ENCODE measurements at places on chromosomes 16 and 17.

GRCh38 chr17:64788286-64789060 is 126.4 kb upstream of the SMURF2 start:
- no peak for DNase-seq

GRCh38 chr17:1644493-1645206 is 882 bp downstream of the SCARF1 start:
- peak; percentile 34 for DNase-seq

DNA sequence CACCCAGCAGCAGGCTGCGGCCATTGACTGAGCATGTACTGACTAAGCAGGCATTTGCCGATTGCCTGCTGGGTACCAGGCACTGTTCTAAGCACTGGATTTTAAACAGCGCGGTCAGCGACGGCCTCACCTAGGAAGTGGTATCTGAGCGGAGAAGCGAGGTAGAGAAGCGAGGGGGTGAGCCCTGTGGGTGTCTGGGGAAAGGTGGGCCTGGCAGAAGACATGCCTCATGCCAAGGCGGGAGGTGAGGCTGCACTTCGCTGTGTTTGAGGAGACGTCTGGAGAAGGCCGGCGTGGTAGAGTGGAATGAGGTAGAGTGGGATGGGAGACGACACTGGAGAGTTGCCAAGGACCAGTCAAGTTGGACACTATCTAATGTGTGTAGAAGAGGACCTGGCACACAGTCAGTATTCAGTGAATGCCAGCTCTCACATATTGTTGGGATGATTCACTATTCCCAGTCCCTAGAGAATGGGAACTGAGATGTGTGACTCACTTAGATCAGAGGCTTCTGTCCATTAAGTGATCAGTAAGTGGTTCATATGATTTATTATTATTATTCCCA is 14.4 kb downstream of the SYCE1L start:
- DNase-seq = no peak

DNA sequence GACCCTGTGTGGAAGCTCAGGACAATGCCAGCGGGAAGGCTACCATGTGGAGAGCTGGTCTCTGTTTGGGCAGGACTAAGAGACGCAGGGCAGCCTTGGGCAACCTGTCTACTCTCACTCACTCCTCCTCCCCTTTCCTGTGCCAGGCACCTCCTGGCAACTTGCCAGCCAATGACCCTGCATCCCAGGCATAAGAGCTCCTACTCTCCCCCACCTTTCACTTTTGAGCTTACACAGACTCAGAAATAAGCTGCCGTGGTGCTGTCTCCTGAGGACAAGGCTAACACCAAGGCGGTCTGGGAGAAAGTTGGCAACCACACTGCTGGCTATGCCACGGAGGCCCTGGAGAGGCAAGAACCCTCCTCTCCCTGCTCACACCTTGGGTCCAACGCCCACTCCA is 2.6 kb downstream of the HBM start:
- DNase-seq = no peak

DNA sequence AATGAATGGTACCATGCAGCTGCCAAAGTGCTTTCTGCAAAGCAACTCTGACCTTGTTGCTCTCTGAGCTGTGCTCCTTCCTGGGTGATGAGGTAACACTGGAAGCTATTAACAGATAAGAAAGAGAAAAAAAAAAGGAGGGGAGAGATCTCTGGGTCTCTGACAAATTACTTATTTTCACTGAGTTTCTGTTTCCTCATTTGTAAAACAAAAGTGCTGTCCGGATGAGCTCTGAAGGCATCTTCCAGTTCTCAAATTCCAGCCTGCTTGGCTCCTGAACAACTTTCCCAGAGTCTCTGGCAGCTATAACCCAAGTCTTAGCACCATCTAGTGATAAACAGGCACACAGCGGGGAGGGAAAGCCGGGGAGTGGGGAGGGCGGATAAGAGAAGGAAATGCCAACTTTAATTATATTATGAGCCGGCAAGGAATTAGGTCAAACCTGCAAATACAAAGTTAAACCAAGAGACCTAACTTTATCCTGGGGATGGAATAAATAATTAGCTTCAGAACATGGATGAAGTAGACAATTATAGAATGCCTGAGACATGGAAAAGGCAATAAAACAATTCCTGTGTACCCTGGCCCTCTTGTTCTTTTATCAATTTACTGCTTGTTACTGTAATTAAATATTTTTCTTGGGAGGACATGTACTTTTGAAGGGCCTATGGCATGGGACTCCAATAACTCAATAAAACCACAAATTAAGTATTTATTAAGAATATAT is 61.3 kb upstream of the KIFC3 start:
- no peak for DNase-seq

DNA sequence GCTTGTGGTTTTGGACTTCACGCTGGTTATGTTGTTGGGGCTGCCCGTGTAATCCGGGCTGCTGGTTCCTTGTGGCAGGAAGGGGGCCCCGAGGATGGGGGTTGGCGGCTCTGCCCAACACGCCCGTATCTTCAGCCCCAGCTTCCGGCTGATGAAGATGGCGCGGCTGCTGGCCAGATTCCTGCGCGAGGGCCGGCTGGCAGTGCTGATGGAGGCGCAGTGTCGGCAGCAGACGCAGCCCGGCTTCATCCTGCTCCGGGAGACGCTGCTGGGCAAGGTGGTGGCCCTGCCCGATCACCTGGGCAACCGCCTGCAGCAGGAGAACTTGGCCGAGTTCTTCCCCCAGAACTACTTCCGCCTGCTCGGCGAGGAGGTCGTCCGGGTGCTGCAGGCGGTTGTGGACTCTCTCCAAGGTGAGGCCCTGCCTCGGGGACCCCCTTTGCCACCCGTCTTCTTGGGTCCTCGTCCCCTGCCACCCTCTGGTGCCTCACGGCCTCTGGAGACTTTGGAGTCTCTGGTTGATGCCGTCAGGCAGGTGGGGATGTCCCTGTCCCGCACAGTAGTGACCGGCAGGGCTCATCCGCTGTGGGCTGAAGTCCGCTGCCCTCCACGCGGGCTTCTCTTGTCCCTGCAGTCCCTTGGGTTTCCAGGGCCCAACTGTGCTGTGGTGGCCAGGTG is 2.2 kb downstream of the TELO2 start:
- DNase-seq = no peak

DNA sequence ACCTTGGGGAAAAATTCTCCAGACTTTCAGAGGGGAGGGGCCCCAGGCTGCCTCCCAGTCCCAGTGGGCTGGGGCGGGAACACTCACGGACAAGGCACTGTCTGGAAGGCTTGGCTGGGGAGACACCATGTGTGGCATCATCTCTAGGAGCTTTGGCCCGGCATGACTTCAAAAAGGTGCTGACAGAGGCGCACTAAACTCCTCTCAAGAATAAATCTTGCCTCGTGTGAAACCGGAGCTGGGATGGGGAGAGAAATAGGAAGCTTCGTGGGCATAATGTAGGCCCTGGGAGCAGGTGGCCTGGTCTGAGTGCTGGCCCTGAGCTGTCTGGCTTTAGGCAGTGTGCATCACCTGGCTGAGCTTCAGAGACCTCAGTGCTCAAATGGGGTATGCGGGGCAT is 5.7 kb downstream of the WSCD1 start:
- DNase-seq = no peak

- DNase-seq = no peak
These were observed 190.9 kb upstream of the CDH5 start for GRCh38 chr16:66175636-66176035.

GRCh38 chr17:34399725-34400124 is 36.7 kb upstream of the CCL1 start:
- DNase-seq = no peak

DNA sequence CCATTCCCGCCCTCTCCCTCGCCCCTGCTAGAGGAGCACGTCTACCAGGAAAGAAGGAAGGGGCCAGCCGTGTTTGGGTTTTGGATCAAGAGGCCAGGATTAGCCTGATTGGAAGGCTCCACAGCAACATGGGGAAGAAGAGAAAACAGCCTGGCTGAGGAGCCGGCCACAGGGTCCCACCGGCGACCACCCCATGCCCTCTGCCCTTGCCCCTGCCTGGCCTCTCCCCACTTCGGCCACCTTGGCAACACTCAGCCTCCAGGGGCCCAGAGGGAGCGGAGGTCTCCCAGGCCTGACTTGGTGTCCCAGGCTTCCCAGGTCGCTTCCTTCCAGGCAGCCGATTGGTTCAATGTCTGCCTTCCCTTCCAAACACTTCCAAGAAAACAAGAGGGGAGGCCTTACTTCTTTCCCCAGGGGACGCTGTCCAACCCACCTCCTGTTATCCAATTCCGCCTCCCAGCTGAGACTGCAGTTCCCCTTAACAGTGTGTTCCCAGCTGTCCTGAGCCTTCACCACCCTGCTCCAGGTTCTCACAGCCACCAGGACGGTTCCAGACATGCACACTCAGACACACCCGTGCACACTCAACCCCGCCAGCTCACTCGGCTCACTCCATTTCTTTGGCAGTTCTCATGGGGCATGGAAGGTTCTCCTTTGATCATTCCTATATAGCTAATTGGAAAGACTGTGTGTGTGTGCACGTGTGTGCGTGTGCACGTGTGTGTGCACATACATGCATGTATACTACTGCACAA is 65.4 kb downstream of the RBFOX3 start:
- no peak for DNase-seq

- no peak for DNase-seq
These were observed 118.1 kb downstream of the FTO start for GRCh38 chr16:53821957-53822625.

DNA sequence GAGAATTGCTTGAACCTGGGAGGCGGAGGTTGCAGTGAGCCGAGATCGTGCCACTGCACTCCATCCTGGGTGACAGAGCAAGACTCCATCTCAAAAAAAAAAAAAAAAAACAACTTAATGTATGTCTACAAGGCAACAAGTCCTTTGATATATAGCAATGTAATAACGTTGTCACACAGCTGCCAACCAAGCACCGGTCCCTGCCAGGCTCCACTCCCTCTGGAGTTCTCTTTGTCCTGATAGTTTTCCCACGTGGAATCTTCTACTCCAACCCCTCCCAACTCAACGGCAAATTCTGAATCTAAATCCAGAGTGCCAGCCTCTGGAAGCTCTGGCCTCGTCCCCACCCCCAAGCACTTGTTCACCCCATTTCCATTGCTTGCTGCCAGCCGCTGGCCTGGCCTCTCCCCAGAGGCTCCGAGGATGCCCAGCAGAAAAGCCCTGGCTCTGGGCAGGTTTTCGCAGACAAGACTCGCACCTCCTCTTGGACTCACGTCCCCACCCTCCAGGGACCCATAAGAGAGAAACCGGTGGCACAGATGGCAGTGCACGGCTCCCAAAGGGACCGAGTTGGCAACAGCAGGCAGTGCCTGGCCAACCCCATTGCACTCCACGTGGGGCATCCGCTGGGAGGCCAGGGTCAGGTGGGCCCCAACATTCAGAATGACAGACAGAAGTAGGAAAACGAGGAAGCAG is 15.9 kb upstream of the CBX2 start:
- no peak for DNase-seq

DNA sequence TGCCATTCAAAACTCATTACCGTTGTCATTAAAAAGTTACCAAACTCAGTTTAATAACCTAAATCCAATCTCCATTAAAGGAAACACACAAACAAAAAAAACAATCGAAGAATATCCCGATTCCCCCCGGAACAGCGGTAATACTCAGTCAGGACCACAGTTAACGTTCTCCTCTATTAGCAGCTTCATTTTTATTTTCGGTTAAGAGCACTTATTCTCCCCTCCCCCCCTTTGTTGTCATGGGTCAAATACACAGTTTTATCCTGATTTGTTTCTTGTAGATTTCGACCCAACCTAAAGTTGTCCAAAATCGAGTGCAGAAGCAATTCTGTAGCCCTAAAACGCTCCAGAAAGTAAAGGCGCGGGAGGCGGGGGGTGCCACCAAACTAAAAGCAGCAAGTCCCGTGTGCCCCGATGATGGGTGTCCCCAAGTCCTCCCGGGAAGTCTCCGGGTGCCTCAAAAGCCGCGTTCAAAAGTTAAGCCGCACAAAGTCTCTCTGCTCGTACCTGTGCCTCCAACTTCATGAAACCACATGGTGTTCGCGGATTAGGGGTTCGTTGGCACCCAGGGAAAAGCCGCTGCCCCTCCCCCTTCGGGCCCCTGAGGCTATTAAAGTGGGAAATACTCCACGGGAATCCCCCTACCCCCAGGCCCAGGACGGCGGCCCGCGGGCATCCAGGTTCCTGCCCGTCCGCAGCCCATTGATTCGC is 996 bp downstream of the SUMO2 start:
- DNase-seq = peak; percentile 30

DNA sequence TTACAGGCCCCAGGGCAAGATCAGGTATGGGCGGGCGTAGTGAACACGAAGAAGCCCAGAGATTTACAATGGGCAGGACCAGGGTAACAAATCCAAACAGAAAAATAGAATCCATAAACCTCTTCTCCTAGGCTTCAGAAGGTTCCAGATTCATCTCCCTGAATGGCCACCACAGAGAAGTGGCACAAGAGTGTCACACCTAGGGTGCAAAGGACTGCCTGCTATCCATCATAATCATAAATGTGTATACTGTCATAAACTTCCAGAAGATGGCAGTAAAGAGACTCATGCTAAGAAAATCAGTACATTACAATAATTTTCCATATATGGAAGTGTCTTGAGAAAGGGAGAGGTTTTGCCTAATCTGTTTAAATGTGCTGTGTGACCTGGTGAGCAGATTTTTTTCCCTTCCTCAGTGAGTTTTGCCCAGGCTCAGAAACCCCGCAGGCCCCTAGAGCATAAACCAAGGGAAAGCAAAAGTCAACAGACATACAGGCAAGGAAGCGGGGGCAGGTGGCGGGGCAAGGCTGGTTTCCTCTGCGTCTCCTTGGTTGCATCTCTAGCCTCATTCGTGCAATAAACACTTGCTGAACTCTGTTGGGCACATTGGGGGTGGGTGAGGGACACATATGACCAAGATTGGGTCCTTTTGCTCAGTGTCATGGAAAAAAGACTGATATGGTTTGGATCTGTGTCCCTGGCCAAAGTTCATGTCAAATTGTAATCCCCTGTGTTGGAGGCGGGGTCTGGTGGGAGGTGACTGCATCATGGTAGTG is 92.0 kb upstream of the CDH5 start:
- no peak for DNase-seq

DNA sequence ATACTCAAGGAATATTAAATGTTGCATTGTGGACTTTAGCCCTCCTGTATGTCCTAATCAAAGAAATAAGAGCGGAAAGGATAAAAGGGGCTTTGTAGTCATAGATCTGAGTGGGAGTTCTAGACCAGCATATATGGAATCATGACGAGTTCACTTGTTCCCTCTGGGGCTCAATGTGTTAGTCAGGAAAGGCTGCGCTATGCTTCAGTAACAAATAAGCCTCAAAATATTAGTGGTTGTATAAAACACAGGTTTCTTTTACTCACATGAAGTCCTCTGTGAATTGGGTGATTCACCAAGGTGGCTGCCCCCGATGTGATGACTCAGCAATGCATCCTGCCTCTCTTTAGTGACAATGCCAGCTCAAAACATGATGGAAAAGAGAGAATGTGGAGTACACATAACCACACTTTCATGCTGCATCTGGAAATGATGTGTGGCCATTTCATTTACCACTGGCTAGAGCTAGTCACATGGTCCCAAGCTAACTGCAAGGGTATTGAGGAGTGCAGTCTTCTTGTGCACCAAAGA is 63.3 kb upstream of the IRX5 start:
- DNase-seq = no peak
